ENCODE measurements at places on chromosomes 1 and 21.

DNA sequence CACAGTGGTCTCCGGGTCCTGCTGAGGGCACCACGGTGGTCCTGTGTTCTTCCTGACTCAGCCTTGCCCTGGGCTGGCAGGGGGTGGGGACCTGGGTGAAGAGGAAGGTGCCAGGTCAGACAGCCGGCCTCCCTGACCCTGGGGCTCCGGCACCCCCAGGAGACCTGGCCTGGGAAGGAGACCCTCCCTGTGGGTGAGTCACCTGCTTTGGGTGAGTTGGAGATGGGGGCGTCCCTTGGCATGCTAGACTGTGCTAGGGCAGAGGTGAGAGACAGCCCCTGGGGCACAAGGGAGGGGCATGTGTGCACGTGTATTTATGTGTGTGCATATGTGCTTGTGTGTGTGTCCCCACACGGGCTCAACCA is 23.4 kb downstream of the SPSB1 start:
- DNase-seq, result no peak

DNA sequence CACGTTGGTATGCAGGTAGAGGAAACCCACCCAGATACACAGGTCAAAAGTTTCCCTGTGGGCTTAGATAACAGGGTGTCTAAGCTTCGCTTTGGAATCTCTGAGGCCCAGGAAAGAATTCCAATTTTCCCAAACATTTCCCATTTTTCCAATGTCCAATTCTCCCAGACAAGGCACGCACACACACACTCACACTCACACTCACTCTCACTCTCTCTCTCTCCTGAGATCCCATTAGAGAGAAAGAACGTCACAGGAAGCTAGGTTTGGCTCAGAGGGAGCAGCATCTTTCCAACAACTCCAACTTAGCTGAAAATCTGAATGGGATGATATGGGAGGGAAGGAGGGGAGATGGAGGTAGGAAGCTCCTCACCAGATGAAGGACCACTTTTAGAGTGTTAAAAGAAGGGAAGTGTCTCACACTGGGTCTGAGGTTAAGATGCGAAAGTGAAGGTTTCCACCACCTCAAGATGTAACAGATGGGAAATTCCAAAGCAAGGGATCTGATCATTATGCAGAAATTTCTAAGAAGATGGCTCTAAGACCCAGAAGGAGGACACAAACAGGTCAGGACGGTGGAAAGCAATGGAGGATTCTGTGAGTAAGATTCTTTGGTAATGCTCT is 63.5 kb downstream of the GNG12 start:
- no peak for DNase-seq

DNA sequence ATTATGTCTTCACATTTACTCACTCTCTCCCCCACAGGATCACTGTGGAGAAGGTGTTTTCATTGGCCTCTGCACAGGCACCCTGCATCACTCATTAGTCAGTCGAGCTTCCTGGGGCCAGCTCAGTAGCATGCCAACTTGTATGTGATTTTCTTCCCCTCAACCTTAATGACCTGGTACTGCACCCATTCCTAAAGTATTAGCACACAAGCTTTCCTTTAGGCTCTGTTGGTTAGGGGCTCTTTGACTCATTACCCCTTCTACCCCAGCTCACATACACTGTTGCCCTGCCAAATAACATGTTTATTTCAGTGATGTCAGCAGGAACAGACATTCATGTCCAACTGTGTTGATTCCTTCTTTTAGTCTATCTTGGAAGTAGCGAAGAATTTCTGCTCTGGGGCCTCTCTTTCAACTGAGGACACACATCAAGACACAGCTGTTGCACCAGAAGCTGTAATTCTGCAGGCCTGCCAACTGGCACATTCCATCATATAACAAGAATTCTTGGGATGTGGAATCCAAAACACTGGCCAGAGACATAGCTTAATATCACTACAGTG is 603.5 kb upstream of the ADAMTS5 start:
- no peak for DNase-seq

- no peak for DNase-seq
Observed at GRCh38 chr21:45740491-45741357, 97.2 kb downstream of the PCBP3 start.

- no peak for DNase-seq
Observed at GRCh38 chr1:227305894-227306626, 12.2 kb downstream of the CDC42BPA start.

- no peak for DNase-seq
Observed at GRCh38 chr1:37865348-37866120, 6.1 kb upstream of the MTF1 start.

GRCh38 chr1:33061834-33062233 is 19.1 kb upstream of the AZIN2 start:
- DNase-seq, result no peak

DNA sequence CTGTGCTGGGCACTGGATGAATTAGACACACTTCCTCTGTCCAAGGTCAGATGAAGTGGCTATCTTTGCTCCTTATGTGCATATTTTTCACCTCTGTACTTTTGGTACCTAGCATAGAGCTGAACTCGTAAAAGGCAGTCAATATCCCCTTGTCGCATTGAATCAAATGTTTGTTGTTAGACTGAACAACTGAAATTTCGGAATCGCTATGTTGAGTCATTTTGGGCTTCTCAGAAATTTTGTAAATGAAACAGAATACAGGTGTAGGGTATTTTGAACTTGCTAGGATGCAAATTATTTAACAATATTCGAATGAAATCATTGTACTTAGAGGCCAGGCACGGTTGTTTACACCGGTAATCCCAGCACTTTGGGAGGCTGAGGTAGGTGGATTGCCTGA is 48.0 kb downstream of the PDE4B start:
- DNase-seq, result no peak

DNA sequence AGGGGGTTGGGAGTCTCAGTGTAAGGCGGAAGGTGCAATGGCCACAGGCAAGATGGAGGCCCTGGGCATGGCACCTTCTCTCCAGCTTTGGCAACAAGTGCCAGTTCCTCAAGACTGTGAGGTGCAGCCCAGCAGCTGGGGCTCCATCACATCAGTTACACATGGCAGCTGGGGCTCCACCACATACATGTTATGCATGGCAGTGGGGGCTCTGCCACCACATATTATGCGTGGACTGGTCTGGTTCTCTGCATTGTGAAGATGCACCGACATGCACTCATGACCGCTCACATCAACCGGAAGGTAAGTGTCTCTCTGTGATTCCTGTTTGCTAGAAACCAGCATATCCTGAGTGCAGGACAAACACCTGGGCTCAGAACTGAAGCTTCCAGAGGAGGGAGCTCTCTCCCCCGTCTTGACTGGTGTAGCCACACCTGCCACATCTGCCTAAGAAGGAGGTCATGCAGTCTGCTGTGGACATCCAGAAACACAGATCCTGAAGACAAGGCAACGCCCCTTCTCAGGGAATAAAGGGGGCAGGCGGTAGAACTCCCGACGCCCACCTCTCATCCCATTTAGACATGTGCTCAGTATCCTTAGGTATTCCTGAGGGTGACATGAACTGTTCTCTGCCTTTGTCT is 104.1 kb upstream of the TMPRSS2 start:
- no peak for DNase-seq

- no peak for DNase-seq
Observed at GRCh38 chr1:150545486-150546032, 3.6 kb upstream of the ADAMTSL4 start.

DNA sequence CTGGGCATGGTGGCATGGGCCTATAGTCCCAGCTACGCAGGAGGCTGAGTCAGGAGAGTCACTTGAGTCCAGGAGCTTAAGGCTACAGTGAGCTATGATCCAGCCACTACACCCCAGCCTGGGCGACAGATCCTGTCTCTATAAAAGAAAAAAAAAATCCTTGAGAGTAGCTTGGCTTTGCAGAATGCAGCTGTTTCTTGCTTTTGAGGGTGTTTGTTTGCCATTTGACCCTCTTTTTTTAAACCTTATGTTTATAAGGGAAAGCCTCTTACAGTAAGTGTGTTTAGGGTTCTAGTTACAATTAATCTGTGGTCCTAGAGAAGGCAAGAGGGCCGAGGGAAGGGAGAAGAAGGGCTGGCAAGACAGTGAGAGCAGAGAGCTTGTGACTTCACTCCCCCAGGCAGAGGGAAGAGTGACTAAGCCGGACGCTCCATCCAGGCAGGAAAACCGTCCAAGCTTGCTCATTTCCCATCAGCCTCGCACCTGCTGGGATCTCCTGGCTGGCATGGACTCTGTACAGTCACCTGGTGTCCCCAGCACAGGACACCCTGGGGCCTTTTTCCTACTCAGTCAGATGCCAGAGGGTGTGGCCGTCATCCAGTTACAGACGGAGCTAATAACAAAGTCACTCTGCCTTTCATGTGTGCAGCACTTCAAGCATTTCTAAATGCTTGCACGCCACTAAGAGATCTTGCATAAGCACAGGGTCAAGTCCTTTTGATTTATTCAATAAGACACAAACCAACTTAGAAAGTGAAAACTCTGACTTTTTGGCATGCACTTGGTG is 55.5 kb upstream of the PSEN2 start:
- DNase-seq, result no peak
